Adrenal gland (tissue), 19 donors: ENCODE measurements at places on chromosomes 4 and X.

- DNase-seq = no peak
Measured at GRCh38 chr4:99540277-99540939, 23.4 kb downstream of the TRMT10A start.

DNA sequence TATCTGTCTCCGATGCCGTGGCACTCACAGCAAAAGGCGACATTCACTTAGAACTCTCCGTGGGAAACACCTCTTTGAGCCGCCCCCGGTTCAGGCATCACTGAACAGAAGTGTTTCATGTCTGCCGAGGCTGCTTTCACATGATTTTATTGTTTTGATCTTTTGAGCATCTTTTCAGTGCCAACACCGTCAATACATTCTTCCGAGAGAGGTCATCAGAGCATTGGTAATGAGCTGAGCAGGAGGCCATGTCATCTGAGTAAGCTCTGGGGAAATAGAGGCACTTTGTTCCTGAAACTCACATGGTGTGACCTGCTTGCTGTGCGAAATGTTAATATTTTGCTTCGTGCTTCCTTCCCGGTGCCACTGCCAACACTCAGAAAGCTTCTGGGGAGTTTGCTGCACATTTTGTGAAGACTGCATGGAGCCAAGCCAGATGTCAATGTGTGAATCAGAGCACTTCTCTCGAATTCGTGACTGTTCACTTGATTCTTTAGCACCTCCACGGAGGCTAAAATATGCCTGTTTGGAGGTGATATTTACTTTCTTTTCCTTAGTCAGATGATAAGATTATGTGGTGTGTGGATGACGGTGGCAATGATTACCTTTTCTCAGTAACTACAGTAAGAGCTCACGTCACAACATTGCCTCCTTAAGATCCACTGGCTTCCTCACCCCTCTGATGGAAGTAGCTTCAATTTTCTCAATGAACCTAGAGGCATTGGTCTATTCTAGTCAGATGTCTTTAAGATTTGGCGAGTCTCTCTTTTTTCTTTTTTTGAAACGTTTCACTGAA, 222.3 kb upstream of the HS3ST1 start:
- DNase-seq = no peak

DNA sequence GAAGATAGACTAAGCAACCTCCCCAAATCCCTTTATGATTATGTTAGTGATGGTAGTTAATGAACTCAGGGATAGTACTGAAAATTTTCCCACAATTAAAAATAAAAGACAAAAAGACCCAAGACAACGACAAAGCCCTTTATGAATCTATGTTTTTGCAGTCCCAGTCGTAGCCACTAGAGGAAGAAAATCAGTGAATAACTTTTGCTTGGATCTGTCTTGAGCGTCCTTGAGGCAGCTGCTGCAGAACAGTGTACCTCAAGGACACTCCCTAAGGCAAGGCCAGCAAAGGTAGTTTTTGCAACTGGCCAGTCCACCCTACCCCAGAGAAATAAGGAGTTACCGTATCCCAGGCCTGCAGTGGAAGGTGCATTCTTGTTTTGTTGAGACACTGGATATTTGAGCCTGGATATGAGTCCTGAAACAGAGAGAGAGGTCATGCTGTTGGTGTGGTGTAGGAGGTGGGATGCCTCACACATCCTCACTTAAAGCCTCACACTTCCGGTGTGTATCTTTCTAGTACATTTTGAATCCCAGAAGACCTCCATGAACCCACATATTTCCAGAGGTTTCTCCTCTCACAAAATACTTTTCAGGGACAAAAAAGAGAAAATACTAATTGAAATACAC, 8.7 kb upstream of the TIMM8A start:
- no peak for DNase-seq

DNA sequence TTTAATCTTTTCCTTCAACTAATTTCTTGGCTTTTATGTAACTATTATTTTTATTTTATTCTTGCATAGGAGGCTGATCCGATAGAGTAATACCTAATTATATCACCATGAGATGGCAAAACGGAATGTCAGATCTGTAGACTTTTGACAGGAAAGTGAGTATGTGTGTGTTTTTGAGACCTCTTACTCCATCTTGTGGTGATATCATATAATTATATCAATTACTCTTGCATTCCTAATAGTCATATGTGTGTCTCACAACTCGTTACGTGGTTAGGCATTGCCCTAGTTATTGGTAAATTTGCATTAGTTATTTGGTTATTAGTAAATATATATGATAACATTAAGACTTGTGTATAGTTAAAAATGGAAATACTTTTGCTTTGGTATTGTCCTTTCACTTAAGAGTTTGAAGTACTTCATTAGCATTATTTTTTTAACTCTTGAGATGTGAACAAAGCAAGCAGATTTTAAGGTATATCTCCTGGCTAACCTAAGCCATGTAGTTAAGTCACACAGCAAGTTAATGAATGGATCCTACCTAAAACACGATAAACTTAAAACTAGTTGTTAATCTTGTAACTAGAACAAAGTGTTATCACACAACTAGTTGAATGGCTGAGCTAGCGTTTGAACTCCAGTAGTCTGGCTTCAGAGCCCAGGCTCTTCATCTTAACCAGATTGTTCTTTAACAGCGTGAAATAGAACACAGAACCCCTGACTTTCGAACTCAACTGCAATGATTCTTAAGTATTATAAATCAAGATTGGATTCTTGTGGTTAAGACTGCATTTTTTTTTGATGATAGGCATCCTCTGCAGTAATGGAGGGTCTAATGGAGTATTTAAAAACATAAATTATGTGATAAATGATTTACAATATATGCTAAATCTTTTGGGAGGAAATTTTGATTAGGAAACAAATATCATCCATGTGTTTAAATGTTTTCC, 67.1 kb downstream of the PGRMC2 start:
- no peak for DNase-seq

DNA sequence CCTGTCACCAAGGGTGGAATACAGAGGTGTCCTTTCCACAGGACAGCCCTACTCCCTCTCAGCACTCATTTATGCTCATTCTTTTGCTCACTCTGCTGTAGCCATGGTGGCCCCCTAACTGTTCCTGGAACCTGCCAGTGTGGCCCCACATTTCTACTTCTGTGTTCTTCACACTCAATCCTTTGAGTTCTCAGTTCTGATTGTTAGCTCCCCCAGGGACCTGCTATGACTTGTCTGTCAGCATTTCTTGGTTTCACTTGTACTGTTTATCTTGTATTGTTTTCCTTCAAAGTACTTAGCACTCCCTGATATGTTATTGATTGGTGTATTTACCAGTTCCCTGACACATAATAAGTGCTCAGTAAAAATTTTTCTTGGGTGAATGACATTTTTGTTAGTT, 14.9 kb downstream of the VBP1 start:
- DNase-seq = no peak

GRCh38 chr4:85733798-85734197, 258.8 kb downstream of the ARHGAP24 start:
- DNase-seq = no peak

DNA sequence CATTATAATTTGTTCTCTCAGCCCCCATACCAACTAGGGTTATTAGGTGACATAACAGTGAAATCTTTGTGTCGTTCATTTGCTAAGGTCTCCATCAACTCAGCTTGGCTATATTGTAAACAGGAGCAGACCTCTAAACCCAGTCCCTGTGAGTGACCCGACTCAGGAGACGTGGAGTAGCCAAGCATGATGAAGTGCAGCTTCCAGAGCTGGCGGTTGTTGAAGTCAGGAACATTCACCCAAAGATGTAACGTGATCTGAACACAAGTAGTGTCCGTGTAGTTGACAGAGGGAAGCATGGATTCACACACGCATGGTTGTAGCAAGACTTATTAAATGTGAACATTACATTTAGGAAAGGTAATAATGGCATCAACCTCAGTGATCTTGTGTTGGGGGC, 102.3 kb downstream of the FAM193A start:
- peak; percentile 18 for DNase-seq

GRCh38 chrX:18227458-18227857, 6.8 kb upstream of the BEND2 start:
- DNase-seq = no peak

GRCh38 chr4:81665649-81666048, 193.9 kb upstream of the RASGEF1B start:
- DNase-seq = no peak

DNA sequence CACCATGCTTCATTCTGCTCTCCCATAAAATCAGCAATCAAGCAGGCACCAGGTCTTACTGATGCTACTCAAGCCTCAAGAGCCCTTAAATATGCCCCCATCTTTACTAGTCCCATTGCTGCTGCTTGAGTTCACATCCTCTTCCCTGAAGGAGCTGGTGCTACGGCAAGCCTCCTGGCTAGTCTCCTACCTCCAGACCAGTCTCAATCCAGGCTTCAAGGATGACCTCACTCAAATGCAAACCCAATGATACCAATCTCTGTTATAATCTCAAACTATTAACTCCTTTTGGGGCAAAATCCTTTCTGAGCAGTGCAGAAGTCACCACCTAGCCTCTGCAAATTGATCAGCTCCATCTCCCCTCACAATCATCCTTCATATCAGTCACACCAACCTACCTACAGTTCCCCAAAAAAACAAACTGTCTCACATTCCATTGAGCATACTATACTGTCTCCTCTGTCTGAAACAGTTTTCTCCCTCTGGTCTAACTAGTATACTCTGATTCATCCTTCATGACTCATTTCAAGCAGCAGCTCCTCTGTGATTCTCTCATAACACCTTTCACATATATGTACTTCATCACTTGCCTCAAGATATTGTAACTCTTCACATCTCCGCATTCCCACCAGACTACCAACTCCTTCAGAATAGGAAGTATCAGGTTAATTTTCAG, 30.0 kb downstream of the PAPSS1 start:
- no peak for DNase-seq

DNA sequence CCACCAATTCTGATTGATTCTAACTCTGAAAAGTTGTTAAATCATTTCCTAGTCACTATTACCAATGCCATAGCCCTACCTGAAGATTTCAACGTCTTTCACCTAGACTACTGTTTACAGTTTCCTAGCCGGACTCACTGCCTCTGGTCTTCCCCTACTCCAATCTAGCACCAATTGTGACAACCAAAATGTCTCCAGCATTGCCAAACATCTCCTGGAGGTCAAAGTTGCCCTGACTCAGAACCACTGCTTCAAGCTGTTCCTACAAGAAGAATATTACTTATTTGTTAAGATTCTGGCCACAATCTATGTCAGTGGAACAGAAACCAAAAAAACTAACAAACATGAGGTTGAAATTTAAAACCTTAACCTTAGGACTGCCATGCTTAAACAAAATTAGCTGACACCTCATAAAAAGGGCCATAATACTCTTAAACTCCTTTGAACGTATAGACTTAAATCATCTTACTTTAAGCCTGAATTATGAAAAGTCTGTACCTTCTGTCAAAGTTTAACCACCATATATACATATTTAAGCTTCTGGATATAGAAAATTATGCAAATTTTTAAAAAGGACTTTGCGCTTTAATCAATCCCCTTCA, 2.1 kb downstream of the PDS5A start:
- no peak for DNase-seq

- no peak for DNase-seq
Measured at GRCh38 chrX:24301806-24302205, 12.1 kb downstream of the SUPT20HL2 start.

DNA sequence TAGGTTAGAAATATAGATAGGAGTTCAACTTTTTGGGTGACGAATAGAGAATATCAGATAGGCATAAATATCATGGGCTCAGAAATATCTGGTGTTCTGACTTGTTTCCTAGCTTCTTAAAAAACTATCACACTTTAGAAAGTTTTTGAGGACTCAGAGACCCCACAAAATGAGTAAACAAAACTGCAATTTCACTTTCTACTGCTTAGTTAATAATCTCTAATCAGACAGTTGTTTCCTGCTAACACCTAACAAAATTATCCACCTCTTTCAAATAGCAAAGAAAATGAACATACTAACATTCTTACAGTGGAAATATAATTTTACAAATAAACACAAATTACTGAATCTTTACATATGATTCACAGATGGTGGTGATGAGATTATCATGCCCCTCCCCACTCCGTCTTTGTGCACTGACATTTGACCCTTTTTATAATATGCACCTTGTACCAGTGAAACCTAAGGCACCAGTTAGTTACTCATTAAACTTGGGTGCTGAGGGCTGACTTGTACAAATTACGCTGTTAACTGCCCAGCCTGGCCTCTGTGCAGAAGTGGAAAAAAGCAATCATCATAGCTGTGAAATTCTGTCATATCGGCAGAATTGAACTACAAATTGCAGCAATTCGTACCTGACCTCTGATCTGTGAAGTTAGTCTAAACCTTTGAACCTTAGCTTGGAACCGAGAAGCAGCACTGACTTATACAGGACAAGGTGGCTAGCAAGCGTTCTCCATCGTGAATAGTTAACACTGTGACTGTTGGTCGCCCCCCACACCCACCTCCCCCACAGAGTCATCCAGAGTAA, 138.7 kb downstream of the CHRNA9 start:
- no peak for DNase-seq

GRCh38 chrX:124555036-124555595, 208.8 kb downstream of the SH2D1A start:
- DNase-seq = no peak

GRCh38 chrX:13473442-13474163, 95.8 kb upstream of the EGFL6 start:
- DNase-seq = no peak

DNA sequence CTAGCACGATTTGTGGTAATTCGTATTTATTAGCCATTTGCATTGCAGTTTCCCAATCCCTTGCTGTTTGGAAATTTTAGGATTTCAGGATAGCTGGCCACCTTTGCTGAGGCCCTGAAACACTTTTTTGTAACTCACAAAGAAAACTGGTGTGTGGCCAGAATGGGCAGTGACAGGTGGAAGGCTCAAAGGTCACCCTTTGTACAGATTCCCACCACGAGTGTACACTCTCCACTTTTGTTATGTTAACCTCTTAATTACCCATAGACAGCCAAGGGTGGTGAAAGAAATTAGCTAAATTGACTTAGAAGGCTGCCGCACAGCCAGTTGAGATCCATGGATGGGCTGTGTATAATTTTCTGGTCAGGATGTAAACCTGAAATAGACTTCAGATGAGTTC, 109.7 kb upstream of the ARX start:
- no peak for DNase-seq

GRCh38 chr4:189162888-189163287, 777.8 kb upstream of the FRG1 start:
- DNase-seq = no peak

DNA sequence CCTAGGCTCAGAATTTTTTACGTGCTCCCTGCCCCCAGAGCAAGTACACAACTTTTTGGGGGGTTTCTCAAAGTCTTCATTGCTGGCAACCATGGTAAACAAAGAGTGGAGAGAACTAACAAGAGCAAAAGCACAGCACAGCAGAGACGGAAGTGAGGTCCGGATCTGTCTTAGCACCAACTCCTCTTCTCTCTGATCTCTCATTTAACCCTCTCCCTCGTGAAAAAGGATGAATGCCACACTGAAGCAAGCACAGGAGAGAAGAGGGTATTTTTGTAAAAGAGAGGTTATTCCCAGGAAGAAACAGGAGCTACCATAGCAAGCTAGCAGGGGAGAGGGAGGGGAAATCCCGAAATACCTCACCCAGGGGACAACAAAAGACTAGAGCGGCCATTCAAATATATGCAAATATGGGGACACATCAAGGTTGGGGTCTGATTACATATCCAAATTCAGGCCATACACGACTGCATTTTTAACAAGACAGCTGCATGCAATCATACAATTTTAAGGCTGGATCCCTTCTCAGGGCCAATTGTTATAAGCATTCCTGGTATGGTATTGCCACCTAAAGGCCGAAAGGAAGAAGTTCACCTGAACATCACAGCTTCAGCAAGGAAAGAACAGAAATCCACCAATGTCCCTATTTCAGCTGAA, 46.6 kb downstream of the CD40LG start:
- no peak for DNase-seq
